Sciatic nerve (tissue), 2 donors: ENCODE measurements at places on chromosomes 16 and 17.

DNA sequence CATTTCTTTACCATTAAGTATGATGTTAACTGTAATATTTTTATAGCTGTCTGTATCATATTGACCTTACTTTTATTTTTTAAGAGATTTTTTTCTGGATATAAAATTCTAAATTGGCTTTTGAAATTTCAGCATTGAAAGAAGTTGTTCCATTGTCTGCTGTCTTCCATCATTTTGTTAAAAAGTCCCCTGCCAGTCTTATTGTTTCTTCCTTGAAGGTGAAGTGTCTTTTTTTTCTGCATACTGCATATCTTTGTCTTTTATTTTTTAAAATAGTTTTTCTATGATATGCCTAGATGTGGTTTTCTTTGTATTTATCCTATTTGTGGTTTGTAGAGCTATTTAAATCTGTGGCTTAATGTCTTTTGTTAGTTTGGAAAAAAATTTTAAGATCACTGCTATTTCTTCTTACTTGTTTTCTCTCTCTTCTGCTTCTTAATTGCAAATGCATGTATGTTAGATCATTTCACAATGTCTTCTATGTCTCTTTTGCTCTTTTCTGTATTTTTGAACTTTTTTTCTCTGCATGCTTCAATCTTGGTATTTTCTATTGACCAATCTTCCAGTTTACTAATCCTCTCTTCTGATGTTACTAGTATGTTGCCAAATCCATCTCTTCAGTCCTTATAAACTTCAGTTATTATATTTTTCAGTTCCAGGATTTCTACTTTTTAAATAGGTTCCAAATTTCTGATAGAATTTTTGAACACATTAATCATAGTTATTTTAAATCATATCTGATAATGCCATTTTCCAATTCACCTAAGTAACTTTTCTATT lies 20.2 kb downstream of the IL21R start:
- DNase-seq: no peak

DNA sequence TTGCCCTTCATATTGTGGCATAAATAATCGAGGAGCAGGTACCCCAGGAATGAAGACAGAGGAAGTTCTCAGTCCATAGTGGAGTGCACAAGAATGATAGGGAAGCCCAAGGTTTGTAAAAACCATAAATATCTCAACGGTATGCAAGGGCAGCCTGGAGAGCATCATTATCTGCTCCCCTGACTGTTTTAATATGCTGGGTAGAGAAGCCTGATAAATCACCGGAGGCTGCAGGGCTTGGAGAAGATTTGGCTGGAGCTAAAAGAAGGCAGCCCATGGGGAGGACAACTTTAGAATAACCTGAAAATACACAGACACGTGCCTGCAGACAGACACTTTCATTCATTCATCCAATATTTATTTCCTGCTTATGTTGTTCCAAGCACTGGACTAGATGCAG lies 205.2 kb upstream of the RPL38 start:
- DNase-seq: no peak

DNA sequence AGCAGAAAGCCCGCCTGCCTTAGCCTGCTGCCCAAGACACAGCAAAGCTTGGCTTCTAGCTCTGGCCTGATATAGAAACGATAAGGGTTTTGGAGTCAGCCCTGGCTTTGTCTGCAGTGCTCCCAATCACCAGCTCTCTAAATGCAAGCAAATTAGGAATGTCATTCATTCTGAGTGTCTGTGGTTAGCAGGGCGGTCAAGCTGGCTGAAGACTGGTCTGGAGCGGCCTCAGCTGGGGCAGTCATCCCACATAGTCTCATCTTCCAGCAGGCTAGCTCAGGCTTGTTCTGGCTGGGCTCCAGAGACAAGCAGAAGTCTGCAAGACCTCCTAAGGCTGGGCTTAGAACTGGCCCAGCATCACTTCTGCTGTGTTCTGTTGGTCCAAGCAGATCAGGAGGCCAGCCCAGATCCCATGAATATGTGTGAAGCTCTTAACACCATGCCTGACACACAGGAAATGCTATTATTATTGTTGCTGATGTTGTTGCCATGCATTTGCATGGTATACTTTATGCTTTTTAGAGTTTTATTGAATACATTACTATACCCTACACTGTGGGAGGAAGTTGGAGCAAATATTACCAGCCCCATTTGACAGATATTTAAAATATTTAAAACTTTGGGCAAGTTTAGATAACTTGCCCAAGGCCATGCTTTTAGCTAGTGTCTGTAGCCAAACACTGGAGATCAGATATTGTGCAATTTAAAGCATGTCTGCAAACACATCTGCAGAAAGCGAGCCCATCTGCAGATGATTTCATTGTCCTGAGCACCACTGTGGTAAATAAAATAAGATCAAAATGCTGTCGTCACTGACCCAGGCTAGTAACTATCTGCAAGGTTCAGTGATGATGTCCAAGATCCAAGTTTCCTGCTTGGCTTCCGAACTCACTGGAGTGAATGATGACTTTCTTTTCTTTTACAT lies 24.8 kb downstream of the TMC7 start:
- DNase-seq: no peak

- peak; percentile 51 for DNase-seq
Measured at GRCh38 chr16:9124908-9125584, 33.6 kb downstream of the HAPSTR1 start.

GRCh38 chr17:62681939-62682381 lies 54.5 kb downstream of the MRC2 start:
- peak; percentile 42 for DNase-seq

- DNase-seq: no peak
Measured at GRCh38 chr16:10097271-10097670, 85.0 kb downstream of the GRIN2A start.

DNA sequence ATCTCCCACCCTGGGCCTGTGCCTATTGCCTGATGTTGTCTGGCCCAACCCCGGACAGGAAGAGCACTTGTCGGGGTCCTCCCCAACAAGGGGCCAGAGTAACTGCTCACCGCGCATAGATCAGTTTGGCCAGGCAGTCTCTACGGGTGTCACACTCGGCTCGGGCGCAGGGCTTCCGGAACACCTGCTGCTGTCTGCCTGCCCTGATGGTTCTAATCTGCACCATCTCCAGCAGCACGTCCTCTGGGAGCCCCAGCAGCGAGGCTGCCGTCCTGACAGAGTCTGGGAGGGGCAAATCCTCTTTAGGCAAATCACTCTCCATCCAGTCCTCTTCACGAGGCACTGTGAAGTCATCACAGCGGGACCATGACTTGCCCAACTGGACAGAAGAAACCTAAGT lies 24.0 kb downstream of the MYO19 start:
- no peak for DNase-seq

DNA sequence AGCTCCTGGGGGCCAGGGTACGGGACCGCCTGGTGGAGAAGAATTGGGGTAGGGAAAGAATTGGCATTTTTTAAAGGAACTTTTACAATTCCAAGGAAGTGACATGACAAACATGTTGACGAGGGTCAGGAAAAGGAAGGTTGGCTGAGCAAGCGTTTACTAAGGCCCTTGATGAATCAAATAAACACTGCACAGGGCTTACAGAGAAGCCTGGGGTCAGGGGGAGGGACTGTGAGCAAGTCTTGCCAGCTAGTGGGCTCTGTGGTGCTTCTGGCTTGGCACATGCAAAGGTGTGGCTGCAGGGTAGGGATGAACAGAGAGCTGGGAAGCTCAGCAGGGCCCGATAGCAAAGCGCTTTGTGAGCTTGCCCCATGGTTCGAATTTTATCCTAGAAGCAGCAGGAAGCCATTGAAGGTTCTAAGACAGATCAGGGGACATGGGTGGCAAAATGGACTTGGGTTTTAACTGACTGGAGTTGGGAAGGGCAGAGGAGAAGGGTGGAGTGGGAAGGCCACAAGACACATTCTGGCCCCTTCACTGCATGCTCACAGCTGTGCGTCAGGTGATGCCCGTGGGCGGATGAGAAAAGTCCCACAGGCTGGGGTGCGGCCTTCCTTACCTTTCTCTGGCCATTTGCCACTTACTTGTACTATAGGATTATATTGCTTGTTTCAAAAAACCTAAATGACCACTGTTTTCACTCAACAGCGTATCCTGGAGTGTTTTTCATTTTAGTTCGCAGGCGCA lies 117.8 kb downstream of the SOCS1 start:
- DNase-seq: no peak

GRCh38 chr16:468068-468821 lies 42.8 kb downstream of the RAB11FIP3 start:
- DNase-seq: no peak
